ENCODE measurements at places on chromosomes 7 and 10. TPM values are rescaled to one million over a fixed set of nuclear protein-coding genes. Genes with fewer than 3 reads are reported as not detected.

C10orf105 gene
- total RNA-seq, result 0.12 TPM

GJD4 gene
- not detected for total RNA-seq

NEURL1 gene
- 5.2 TPM for total RNA-seq

DNA sequence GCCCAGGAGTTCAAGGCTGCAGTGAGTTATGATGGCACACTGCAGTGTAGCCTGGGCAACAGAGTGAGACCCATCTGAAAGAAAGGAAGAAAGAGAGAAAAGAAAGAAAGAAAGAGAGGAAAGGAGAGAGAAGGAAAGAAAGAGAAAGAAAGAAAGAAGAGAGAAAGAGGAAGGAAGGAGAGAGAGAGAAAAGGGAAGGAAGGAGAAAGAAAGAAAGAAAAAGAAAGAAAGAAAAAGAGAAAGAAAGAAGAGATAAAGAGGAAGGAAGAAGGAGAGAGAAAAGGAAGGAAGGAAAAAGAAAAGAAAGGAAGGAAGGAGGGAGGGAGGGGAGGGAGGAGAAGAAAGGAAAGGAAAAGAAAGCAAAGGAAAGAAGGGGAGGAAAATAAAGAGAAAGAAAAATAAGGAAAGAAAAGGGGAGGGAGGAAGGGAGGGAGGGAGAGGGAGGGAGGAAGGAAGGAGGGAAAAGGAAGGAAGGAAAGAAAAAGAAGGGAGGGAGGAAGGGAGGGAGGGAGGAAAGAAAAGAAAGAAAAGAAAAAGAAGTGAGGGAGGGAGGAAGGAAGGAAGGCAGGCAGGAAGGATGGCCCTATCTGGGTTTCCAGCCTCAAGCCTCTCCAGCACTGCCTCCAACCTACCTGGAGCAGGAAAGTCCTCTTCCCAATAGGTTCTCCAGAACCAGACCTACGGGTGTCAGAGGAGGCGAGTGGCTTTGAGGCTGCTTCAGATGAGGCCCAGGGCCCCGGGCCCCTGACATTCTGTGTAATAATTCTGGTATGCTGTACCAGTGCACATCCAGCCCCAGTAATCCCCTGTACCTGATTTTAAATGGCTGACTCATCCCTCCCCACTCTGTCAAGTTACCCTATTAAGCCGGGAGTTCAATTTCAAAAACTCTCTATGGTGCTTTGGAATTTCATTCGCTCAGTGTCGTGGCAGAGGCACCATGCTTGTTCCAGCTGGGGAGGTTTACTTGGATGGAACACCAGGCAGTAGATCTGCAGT, 6.8 kb upstream of the PARD3 start:
- H3K36me3 ChIP-seq, result no peaks in the 10 kb centered on the region
- H3K27me3 ChIP-seq, result no peaks in the 10 kb centered on the region
- no peak overlapping the region for H3K4me3 ChIP-seq
- no peak for DNase-seq
- no peak overlapping the region for H3K27ac ChIP-seq
- no peaks in the 10 kb centered on the region for H3K4me1 ChIP-seq

GRCh38 chr7:108848486-108848885, 278.8 kb downstream of the DNAJB9 start:
- no peaks in the 10 kb centered on the region for H3K27me3 ChIP-seq
- no peak overlapping the region for H3K4me3 ChIP-seq
- no peaks in the 10 kb centered on the region for H3K4me1 ChIP-seq
- DNase-seq, result no peak
- H3K27ac ChIP-seq, result no peak overlapping the region
- H3K36me3 ChIP-seq, result no peaks in the 10 kb centered on the region

GRCh38 chr7:36317276-36317675, 72.4 kb upstream of the ANLN start:
- DNase-seq, result no peak
- no peaks in the 10 kb centered on the region for H3K27me3 ChIP-seq
- H3K4me3 ChIP-seq, result no peak overlapping the region
- peaks cover 3% of the 10 kb centered on the region for H3K4me1 ChIP-seq
- no peaks in the 10 kb centered on the region for H3K36me3 ChIP-seq
- no peak overlapping the region for H3K27ac ChIP-seq

DNA sequence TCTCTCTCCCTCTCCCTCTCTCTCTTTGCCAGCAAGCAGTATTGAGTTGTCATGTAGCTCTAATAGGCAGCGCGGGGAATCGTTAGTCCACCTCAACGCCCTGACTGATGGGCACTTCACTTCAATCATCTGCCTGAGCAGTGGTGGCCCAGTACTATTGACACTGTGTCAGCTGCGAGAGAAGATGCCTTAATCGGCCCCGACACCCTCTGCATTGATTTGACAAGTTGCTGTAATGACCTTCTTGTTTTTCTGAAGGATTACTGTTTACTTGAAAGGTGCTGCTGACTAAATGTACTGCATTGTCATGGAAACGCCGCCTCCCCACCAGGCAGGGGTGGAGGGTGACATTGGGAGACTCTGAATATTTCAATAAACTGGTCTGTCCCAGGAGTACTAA, 913.8 kb downstream of the KCNMA1 start:
- no peaks in the 10 kb centered on the region for H3K4me1 ChIP-seq
- no peaks in the 10 kb centered on the region for H3K36me3 ChIP-seq
- DNase-seq, result no peak
- H3K4me3 ChIP-seq, result no peak overlapping the region

DNA sequence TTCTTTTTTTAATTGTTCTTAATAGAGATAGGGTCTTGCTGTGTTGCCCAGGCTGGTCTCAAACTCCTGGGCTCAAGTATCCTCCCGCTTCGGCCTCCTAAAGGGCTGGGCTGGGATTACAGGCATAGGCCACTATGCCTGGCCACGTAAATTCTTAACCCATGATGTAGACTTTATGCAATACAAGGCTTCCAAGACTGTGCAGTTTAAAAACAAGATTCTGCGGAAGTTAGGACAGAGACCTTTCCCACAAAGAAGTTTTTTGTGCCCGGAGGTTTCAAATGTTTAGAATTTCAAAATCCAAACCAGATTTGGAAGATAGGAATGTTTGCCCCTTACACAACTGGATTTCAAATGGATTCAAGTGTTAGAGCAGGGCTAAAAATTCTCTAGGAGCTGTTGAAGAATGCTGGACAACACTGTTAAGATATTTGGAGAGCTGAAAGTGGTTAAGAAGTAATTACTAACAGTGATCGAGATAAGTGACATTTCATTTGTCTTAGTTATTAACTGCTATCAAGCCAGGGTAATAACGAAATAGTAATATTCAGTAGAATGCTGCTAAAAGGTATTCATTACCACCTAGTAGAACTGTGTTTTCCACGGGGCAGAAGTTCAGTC, 7.4 kb downstream of the APBB1IP start:
- no peak for DNase-seq
- no peaks in the 10 kb centered on the region for H3K36me3 ChIP-seq
- no peaks in the 10 kb centered on the region for H3K4me1 ChIP-seq
- no peak overlapping the region for H3K4me3 ChIP-seq

- H3K27me3 ChIP-seq, result no peaks in the 10 kb centered on the region
- peak overlapping the region; percentile 14 for H3K27ac ChIP-seq
These were observed 46.5 kb upstream of the EMX2 start for GRCh38 chr10:117496031-117496430.

GRCh38 chr7:29866490-29866930, 60.2 kb downstream of the WIPF3 start:
- H3K4me1 ChIP-seq, result peaks cover 26% of the 10 kb centered on the region
- no peaks in the 10 kb centered on the region for H3K36me3 ChIP-seq
- H3K27me3 ChIP-seq, result no peaks in the 10 kb centered on the region
- peak overlapping the region; percentile 14 for H3K27ac ChIP-seq
- H3K4me3 ChIP-seq, result no peak overlapping the region

DNA sequence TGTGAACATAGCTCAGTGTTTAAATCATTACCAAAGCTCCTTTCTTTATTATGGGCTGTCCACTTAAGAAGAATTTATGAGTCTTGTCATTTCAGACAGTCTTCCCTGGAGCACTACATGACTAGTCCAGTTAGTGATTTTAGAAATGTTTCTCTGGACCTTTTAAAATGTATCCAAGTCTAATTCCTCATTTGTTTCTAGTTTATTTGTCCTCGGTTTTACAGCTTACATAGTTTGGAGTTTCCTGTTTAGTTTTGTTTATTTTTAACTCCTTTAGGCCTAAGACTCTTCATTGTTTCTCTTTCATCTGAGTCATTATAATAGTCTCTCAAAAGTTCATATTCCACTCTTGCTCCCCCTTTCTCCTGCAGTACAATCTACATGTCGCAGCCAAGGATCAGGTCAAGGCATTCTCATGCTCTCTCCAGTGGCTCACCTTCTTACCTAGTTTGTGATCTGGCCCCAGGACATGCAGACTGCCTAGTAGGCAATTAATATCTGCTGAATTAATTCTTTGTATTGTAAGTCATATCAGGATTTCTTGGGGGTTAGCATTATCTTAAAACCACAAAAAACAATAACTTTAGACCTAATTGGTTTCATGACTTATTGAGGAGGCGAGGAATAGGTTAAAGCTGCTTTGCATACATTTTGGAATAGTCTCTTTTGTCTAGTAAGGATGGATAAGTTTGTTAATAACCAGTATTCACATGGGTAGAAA, 93.8 kb downstream of the MAPK8 start:
- DNase-seq, result no peak
- no peaks in the 10 kb centered on the region for H3K27me3 ChIP-seq
- no peaks in the 10 kb centered on the region for H3K36me3 ChIP-seq

DNA sequence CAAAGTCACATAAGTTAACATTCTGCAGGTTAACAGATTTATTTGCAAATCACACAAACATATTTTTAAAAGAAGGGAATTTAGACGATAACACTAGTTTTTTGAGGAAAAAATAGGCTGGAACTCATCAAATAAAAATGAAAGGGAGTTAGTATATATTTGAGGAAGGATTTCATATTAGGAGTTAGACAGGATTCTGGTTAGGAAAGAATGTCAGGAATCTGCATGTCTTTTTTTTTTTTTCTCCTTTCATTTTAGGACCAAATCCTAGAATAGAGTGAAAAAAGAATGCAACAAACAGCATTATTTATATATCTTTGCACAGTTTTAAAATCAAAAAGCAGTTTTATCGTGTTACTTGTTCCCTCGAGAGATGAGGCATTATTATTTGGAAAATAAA, 8.9 kb upstream of the TRDMT1 start:
- no peak overlapping the region for H3K4me3 ChIP-seq
- no peaks in the 10 kb centered on the region for H3K27me3 ChIP-seq
- DNase-seq, result no peak
- H3K36me3 ChIP-seq, result no peaks in the 10 kb centered on the region
- no peak overlapping the region for H3K27ac ChIP-seq
- H3K4me1 ChIP-seq, result peaks cover 4% of the 10 kb centered on the region

- no peak for DNase-seq
- H3K27me3 ChIP-seq, result no peaks in the 10 kb centered on the region
- no peak overlapping the region for H3K27ac ChIP-seq
- H3K4me3 ChIP-seq, result no peak overlapping the region
- H3K36me3 ChIP-seq, result no peaks in the 10 kb centered on the region
- H3K4me1 ChIP-seq, result no peaks in the 10 kb centered on the region
These were observed 609.1 kb upstream of the IGFBP3 start for GRCh38 chr7:46530081-46530750.

GRCh38 chr10:85647741-85648140, 718.9 kb downstream of the GRID1 start:
- H3K4me3 ChIP-seq, result no peak overlapping the region
- no peak overlapping the region for H3K27ac ChIP-seq
- no peaks in the 10 kb centered on the region for H3K36me3 ChIP-seq

GRCh38 chr7:69232445-69233376, 365.6 kb upstream of the AUTS2 start:
- no peaks in the 10 kb centered on the region for H3K27me3 ChIP-seq
- no peaks in the 10 kb centered on the region for H3K36me3 ChIP-seq
- H3K4me3 ChIP-seq, result no peak overlapping the region

DNA sequence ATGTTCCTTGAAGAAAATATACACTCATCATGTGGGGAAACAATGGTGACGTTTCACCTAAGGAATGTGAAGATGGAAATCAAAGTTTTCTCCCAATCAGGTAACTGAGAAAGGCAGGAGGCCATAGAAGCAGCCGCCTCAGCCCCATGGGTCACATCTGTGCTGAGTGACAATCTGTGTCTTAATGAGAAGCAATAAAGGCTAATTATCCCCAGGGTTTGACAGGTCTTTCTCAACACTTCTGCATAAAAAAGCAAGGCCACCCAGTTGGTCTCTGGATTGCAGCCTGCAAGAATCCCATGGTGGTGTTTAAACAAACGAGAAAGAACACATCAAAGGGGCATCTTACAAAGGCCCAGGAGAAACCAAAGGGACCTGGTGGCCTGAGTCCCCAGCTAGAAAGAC, 91.1 kb upstream of the TNS3 start:
- H3K27ac ChIP-seq, result no peak overlapping the region
- H3K4me3 ChIP-seq, result no peak overlapping the region
- no peaks in the 10 kb centered on the region for H3K36me3 ChIP-seq
- H3K27me3 ChIP-seq, result no peaks in the 10 kb centered on the region

DNA sequence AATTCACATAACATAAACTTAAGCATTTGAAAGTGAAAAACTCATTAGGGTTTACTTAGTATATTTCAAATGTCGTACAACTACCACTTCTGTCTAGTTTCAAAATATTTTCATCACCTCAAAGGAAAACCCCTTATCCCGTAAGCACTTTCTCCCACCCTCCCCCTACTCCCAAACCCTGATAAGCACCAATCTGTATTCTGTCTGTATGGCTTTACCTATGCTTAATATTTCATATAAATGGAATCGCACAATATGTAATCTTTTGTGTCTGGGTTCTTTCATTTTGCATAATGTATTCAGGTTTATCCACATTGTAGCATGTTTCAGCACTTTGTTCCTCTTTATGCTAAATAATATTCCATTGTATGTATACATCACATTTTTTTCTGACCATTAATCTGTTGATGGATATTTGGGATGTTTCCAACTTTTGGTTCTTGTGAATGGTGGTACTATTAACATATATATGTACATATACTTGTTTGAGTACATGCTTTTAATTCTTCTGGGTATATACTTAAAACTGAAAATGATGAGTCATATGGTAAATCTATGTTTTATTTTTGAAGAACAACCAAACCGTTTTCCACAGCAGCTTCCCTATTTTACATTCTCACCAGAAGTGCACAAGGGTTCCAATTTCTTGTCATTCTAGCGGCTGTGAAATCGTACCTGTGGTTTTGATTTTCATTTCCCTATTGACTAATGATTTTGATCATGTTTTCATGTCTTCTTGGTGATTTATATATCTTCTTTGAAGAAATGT, 6.2 kb upstream of the STARD3NL start:
- H3K4me1 ChIP-seq, result peaks cover 1% of the 10 kb centered on the region
- DNase-seq, result no peak
- H3K27me3 ChIP-seq, result no peaks in the 10 kb centered on the region
- no peak overlapping the region for H3K4me3 ChIP-seq

DNA sequence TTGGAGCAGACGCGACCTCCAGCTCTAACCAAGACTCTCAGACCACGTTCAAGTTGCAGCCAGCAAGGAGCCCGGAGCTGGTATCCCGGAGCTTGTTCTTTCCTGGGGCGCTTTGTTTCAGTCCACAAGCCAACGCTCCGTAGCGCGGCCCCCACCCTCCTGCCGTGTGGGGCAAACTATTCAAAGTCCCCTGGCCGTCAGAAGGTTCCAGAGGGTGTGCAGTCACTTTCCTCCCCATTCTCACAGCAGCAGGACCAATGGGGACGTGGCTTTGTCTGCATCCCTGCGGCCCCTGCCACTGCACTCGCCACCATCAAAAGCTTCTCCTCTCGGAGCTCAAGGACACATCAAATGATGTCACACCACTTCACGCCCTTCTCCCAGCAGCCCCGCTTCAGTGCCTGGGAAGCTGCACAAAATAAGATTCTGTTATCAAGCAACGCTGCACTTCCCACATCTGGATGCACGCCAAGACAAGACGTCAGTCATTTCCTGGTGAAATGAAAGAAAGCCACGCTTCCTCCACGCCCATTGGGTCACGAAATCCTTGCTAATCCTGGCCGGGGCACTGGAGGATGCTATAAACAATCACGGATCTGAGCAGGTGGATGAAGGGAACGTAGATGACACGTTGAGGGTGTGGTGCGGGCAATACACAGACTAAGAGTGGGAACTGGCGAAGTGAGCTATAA, 348.2 kb downstream of the PTPRN2 start:
- no peak overlapping the region for H3K4me3 ChIP-seq
- no peaks in the 10 kb centered on the region for H3K36me3 ChIP-seq
- H3K4me1 ChIP-seq, result no peaks in the 10 kb centered on the region
- no peak overlapping the region for H3K27ac ChIP-seq
- no peak for DNase-seq

Measured in ovary (tissue), 10 donors.